ENCODE measurements at places on chromosomes 2 and 18.

- no peak for DNase-seq
These were observed 55.7 kb downstream of the INO80C start for GRCh38 chr18:35441857-35442595.

DNA sequence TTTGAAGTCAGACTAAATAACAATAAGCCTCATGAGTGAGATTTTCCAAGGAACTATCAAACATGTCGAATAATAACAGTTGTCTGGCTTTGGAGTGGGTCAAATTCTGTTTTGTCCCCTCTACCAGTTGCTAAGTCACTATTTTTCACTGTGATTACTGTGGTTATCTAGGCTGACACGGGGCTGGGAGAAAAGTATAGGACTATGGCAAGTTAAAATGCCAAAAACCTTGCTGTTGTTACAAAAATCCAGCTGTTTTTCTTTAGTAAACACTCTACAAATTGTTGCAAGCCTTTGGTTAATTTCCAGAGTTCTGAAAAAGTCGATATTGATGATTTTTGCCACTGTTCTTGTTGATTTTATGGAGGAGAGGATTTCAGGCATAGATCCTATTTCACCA is 1.5 kb downstream of the CFAP210 start:
- DNase-seq: no peak

- no peak for DNase-seq
These were observed 63.0 kb downstream of the TANK start for GRCh38 chr2:161223139-161223732.

DNA sequence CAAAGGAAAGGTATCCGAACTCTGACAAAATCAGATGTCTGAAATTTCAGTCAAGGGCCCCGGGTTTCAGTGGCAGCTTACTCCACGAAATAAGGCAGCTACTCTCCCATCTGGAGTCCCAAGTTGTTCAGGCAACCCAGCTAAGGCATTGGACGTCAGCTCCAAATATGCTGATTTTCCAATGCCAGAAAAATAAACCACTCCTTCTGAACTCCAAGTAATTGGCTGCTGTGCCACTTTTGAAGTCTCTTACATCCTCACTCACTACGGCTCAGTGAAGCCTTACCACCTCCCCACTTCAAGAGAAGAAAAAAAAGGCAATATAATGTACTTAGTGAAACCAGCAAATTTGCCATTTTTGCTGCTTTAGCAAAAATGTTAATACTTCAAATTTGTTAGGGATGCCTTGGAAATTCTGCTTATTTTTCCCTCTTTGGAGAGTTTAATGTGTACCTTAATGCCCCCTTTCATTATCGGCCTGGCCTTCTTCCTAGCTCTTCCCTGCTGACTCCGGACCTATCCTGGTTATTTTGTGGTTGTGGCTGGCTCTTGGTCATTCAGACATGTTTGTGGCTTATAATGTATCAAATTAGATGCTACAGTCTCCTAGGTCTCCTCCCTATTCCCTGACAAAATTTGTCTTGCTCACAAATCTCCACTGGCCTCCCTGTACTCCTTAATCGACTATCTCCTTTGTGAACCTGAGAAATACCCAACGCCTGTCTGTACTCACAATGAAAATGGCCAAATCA is 589.2 kb upstream of the ZEB2 start:
- DNase-seq: no peak

Measured in mucosa of gallbladder (tissue), 1 donor.